ENCODE measurements at places on chromosomes 3 and 15.

GRCh38 chr3:14319654-14320182 is 82.7 kb upstream of the SLC6A6 start:
- no peak for DNase-seq

GRCh38 chr3:160170409-160171370 is 54.5 kb upstream of the C3orf80 start:
- DNase-seq = no peak

DNA sequence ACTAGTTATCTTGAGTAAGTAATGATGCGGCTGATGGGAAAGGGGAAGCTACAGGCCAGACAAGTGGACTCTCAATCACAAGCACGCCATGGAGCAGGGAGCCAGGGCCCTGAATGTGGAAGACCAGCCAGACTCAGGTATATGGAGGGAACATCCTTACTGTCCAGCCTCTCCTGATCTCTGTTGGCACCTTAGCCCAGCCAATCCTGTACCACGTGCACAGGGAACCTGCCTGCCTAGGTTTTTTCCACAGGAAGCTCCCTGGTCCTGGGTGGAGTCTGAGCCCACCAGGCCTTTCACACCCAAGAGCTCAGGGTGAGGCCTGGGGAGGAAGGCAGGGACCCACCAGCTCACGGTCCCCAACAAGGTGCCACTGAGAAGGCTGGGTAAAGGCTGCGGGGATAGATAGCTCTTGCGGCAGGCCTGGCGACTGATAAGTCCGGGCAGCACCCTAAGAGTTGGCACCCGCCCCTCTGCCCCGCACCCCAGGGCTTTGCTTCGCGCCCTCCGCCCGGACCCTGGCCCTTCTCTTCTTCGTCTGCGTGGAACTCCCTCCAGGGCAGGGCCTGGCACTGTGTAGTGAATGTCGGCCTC is 933 bp upstream of the APEH start:
- DNase-seq = no peak

DNA sequence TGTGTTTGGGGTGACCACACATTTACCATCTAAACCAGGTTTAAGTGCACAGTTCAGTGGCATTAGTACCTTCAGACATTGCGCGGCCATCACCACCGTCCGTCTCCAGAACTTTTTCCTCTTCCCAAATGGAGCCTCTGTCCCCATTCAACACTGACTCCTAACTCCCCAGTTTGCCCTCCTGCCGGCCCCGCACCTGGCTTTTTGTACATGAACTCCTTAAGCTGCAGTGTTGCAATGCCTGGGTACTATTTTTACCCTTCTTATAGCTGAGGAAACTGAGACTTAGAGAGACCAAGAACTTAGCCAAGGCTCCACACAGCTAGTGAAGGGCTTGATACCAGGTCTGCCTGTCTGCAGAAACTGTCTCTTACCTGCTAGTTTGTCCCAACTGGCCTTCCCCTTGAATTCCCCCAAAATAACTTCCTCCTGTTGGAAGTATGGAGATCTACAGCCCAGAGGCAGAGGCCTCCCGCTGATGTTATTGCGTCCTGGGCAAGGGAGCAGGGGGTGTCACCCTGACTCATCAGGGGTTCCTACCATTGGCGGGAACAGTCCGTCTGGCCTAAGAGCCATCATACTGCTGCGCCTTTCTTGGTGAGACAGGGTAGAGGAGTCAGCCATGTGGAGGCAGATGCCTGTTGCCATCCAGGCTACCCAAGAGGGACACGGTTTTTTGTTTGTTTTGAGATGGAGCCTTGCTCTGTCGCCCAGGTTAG is 65.6 kb downstream of the GRIP2 start:
- no peak for DNase-seq

- no peak for DNase-seq
These were observed 51.8 kb downstream of the DUT start for GRCh38 chr15:48383031-48383430.

DNA sequence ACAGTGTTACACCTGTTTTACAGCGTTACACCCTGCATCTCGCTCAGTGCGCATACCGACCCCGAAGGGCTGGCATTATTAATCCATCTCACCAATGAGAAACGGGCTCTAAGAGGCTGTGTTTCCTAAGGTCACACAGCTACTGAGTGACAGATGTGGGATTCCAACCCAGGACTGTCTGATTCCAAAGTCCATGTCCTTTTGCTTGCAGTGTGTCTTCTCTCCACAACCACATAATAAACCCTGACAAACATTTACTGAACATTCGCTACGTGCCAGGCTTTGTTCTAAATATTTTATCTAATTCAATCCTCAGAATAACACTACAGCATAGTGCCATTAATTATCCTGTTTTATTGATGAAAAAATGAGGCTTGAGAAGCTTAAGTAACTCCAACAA is 79.1 kb downstream of the RAB11A start:
- DNase-seq = no peak

- no peak for DNase-seq
These were observed 29.0 kb upstream of the OSBPL11 start for GRCh38 chr3:125624341-125624740.

- no peak for DNase-seq
These were observed 153.5 kb downstream of the CLSTN2 start for GRCh38 chr3:140088513-140088912.

- no peak for DNase-seq
These were observed 402.2 kb downstream of the TBC1D5 start for GRCh38 chr3:17340261-17340660.

- DNase-seq = no peak
These were observed 87.2 kb downstream of the OPA1 start for GRCh38 chr3:193680220-193680619.
